Frontal cortex (tissue), 4 donors: ENCODE measurements at places on chromosomes 11 and 22.

DNA sequence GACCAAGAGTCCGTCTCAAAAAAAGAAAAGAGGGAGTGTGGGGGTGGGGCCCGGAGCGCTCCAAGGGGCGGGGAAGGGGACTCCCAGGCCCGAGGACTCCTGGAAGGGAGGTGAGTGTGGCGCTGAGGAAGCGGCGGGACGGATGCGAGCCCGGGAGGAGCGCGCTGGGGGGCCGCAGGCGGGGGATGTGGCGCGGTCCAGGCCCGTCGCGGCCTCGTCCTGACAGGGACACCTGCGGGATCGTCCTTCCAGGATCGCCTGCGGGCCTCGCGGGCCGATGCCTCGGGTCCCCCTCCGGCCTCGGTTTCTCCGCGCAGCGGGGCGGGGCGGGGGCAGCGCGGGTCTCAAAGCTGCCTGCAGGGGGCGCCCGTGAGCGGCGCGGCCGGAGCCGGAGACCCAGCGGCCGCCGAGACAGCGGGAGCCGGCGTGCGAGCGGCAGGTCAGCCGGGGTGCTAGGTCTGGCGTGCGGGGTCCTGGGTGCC is 3.8 kb upstream of the ADORA2A start:
- DNase-seq, result peak; percentile 84

DNA sequence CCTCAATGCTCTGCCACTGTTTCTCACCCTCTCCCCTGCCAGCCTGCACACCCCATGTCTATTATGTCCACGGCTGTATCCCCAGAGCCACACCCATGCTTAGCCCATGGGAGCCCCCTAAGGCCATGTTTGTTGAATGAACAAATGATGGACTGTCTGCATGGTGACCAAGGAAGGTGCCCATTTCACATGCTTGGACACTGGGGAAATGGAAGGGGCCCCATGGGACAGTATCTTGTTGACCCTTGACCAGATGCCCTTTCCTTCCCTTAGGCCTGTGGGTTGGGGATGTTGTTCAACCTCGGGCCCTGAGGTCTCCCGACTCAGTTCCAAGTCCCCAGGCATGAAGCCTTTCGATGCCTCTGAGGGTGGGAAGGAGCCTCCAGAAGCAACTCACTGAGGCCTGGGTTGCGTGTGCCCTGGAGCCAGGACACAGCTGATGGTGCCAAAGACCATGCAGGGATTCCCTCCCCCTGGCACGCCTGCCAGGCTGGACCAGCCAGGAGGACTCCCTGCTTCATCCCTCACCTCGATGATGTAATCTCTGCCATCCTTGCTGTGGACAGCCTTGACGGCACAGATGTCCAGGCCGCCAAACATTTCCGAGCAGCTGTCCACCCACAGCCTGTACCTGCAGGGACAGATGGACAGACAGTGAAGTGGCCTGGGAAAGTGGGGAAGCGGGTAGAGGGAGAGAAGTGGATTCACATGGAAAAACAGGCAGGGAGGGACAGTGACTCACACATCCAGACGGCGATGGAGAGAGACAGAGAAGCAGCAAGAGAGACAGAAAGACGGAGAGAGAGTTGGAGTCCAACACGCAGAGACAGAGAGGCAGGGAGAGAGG is 58.9 kb downstream of the FBXO7 start:
- no peak for DNase-seq

DNA sequence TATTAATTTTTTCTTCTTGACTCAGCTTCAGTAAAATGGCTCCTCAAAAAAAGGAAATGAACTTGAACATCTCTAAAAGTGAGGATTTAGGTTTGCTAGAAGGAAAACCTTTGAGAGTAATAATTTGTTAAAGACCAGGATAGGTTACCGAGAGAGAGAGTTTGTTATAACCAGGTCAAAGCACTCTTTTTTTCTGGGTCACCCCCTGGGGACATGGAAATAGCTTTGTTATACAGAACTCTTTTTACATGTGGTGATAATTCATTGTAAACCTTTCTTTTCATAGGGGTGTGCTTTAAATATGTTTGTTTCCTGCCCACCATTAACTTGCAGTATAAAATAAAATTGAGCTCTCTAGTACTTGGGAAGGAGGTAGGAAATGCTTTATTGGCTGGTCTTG is 47.7 kb downstream of the DNAJC24 start:
- no peak for DNase-seq

GRCh38 chr22:41459431-41459830 is 9.1 kb downstream of the PHF5A start:
- no peak for DNase-seq

- DNase-seq, result no peak
Observed at GRCh38 chr11:10594407-10594806, 25.9 kb upstream of the LYVE1 start.

DNA sequence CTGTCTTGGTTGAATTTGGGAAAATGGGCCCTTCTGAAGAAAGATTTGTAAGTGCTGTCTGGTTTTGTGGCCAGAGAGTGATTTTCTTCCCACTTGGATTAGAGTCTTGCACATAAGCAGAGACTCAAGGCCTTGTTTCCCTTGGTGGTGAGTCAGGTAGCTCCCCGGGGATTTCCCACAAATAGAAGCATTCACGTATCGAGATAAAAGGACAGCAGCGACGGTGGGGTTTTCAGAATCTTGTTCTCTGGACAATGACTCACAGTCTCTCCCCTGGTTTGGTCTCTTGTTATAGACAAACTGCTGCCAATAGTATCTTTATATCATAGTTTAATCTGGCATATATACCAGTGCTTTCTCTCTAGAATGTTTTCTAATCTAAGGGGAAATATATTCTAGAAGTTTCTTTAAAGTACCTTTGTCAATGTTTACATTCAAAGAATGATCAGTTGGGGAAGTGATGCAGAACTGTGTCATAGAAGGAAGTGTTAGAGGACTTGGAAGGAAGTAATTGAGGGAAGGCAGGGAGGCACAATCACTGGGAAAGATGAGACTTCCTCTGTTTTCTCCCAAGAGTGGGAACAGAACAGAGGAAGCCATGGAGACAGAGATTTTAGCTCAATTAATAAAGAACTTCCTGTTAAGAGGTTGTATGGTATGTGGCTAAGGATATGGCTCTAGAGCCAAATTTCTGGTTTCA is 18.1 kb downstream of the POLA2 start:
- DNase-seq, result no peak

GRCh38 chr11:33808228-33808828 is 34.0 kb upstream of the FBXO3 start:
- peak; percentile 47 for DNase-seq

DNA sequence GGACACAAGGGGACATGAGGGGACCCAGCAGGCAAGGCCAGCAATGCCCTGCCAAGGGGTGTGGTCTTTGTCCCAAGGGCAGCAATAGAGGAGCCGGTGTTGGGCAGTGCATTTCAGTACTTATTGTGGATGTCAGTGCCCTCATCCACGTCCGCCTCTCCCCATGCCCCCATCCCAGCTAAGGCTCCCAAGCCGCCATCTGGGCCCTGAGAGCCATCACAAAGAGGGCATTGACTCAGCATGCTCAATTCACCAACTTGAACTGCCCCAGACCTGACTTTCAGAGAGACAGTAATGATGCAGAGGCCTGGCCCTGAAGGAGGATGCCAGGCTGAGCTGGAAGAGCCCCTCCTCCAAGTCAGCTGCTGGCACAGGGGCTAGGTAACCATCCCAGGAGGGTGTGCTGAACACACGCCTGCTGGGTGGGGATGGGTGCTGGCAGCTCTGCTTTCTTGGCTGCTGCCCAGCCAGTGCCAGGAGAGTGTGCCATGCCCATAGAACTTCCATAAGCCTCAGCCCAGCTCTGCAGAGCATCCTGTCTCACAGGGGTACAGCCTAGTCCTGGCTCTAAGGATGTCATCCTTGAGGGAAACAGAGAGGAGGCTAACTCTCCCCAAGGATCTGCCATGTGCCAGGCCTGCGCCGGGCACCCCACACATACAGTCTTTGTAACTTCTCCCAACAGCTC is 46.5 kb downstream of the PDE2A start:
- no peak for DNase-seq

DNA sequence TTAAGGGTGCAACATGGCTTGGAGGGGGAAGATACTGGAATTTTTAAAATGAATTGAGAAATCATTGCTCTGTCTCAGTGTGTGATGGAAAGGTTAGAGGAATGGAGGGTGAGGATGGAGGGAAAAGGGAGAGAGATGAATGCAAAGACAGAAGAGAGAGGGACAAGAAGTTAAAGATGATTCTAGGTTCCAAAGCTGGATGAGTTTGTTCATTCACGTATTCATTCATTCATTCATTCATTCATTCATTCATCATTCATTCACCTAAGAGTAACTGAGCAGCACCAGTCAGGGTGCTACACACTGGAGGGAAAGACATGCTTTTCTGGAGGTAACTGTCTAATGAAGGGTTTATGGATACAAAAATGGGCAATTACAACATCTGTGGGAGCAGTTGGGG is 209.2 kb downstream of the GRIK4 start:
- DNase-seq, result no peak

DNA sequence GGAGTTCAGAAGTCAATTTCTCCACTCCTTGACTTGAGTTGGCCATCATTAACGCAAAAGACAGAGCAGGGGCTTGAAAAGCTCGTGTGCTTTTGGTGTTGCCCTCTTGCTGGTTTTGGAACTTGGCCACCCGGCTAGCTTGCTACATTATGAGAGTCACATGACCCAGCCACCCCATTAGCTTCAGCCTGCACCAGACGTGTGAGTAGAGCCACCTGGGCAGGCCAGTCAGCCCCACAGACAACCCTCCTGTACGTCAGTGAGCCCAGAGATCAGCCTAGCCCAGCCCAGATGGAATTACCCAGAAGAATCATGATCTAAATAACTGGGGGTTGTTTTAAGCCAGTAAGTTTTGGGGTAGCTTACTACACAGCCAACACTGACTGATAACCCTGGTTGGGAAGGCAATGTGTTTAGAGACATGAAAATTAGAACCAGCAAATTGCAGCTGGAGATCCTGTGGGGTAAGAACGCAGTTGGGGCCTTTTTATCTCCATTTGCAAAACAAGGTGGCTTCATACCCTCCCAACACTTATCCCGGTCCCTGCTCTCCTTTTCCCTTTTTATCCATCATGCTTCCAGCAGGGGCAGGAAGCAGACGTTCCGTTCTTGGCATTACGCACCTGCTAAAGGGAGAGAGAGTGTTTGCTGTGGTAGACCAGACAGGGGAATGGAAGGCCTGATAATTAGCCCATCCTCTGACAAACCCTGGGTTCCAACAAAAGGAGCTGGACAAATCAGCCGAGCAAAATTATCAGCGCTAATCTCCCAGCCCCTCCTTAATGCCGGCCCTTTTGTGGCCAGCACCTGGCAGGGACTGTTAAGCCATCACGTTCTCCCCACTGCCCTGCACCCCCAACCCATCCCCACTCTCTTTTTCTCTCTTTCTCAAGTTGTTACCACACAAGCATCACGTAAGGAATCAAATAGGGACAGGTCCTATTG is 548.7 kb upstream of the CADM1 start:
- no peak for DNase-seq

GRCh38 chr22:41517172-41518047 is 26.9 kb downstream of the POLR3H start:
- DNase-seq, result peak; percentile 56

DNA sequence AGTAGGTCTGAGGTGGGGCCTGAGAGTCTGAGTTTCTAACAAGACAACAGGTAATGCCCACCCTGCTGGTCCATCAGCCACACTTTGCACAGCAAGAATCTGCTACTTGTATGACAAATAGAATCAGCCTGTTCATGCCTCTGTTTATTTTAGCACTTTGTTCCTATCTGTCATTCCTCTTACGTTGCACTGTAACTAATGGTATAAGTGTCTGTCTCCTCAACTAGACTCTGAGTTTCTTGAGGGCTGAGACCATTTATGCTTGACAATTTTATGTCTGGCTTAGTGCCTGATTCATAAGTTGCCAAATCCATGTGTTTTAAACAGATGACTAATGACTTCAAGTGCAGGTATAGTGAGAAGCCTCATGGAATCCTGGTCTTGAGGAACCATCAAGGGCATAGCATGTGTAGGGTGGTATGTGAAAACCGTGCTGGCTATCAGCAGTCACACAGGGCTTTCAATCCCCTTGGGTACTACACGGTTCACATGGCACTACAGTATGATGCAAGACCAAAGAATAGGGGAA is 209.7 kb downstream of the C11orf91 start:
- DNase-seq, result no peak
